ENCODE measurements at places on chromosomes 3 and 15.

DNA sequence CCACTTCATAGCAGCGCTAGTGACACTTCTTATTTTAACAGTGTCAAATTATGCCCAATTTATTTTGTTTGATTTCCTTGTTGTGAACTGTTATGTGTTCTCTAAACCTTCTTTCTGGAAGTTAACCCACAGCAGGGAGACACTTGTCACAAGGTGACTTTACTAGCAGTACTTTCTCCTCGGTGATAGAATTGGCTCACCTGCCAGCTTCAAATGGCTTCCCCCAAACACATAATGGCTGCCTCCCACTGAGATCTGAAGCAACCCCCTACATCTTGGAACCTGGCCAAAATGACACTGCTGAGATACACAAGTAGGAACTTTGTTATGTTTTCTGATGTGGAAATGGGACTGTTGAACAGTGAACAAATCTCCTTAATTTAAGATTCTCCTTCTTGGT, 238.8 kb upstream of the DPH6 start:
- DNase-seq, result no peak

DNA sequence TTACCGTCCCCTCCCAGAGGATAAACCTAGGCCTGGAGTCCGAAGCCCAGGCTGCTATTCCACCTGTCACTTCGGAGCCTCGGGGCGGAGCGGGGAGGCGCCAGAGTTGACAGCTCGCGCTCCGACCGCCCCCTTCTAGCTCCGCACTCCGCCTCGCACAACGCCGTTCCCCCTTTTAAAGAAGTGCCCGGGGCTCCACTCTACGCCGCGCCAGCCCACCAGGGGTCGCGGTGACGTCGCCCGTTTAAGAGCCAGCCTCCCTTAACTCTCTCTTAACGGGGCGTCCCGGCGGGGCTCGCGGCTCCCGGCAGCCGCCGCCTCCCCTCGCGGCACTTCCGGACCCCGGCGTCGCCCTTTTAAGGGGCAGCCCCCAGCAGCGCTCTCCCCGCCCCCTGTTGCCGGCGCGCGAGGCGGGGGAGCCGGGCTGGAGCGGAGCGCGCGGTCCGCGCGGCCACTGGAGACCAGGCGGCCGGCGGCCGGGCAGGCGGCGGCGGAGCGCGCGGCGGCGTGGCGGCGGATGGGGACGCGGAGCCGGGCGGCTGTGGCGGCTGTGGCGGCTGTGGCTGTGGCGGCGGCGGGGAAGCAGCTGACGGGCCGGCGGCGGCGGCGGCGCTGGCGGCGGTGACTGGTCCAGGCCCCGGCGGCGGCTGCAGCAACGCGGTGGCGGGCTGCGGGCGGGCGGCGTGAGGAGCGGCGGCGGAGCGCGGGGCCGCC, at the start of gene INAFM2:
Gene INAFM2, plus strand, starts transcription at position 454 of the 714 bp plus-strand sequence. CDS start 364 bp downstream, outside the sequence.
- DNase-seq, result peak; percentile 93

DNA sequence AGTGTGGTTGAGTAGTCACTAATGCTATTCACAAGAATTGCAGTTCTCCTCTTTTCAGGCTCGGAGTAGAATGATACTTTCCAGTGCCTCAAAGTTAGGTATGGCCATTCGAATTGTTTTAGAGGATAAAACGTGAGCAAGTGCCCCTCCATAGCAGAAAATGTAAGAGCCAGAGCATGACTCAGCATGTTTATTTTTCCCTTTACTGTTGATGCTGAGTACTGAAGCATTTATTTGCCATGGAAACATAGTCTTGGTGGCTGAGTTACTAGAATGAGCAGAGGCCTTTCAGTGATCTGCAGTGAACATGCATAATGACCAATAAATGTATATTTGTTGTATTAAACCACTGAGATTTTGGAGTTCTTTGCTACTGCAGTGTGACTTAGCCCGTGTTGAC, 540.6 kb downstream of the NLGN1 start:
- peak; percentile 55 for DNase-seq

- peak; percentile 41 for DNase-seq
These were observed 29.0 kb downstream of the TTBK2 start for GRCh38 chr15:42891569-42891968.

- DNase-seq, result no peak
These were observed 617.5 kb downstream of the RBMS3 start for GRCh38 chr3:29898171-29898965.

- no peak for DNase-seq
These were observed 30.0 kb downstream of the PAQR5 start for GRCh38 chr15:69328739-69329138.

- no peak for DNase-seq
These were observed 9.9 kb upstream of the ARIH1 start for GRCh38 chr15:72464251-72464650.

- no peak for DNase-seq
These were observed 20.7 kb downstream of the GBE1 start for GRCh38 chr3:81740731-81741130.

GRCh38 chr15:77844798-77845446, 212.2 kb upstream of the LINGO1 start:
- DNase-seq, result no peak

DNA sequence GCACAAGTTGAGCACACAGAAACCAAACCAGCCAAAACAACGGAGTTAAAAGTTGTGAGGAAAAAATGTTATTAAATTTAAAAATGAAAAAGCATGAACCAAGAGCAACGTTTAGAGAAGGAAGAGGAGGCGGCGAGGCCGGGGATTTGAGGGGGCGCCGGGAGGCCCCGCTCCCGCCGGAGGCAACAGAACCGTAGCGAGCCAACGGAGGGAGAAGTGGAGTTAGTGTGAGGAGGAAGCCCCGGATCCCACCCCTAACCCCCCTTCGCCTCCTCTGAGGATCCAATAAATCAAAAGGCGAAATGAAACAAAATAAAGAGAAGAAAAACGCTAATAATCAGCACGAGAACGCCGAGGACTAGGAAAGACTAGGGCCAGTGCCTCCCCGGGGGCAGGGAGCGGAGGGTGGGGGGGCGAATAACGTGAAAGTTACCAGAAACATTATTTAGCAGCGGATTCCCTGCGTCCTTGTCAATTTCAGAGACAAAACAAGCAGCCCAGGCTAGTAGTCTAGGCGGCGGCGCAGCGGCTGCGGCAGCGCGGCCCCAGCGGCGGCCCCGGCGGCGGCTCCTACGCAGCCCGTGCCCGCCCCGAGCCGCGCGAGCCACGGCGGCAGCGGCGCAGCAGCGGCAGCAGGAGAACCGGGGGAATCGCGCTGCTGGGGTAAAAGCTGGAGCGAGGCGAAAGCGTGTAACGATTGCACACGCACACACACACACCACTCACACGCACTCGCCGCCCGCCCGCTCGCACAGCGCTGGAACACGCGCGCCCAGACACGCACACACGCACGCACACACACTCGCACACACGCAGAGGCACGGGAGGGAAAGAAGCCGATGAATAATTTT, 1.7 kb downstream of the MEIS2 start:
- peak; percentile 51 for DNase-seq

- DNase-seq, result peak; percentile 86
These were observed 1029.8 kb downstream of the ROBO1 start for GRCh38 chr3:78737988-78738387.

DNA sequence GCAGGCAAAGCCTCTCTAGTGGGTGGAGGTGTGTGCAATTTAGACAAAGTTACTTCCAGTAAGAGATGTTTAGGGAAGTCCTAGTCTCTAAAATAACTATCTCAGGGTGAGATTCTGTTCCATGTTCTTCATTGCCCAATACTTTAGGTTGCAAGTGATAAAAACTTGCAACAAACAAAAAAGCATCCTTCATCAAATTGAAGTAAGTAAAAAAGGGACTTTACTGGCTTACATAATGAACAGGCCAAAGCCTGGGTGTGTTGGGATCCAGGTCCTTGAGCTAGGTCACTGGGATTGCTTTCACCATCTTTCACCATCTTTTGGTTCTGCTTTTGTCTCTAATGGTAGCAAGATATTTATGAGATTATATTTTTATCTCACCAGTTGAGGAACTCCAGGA, 38.3 kb downstream of the CX3CR1 start:
- DNase-seq, result no peak

- DNase-seq, result no peak
These were observed 12.5 kb downstream of the SMAD6 start for GRCh38 chr15:66714543-66714981.

DNA sequence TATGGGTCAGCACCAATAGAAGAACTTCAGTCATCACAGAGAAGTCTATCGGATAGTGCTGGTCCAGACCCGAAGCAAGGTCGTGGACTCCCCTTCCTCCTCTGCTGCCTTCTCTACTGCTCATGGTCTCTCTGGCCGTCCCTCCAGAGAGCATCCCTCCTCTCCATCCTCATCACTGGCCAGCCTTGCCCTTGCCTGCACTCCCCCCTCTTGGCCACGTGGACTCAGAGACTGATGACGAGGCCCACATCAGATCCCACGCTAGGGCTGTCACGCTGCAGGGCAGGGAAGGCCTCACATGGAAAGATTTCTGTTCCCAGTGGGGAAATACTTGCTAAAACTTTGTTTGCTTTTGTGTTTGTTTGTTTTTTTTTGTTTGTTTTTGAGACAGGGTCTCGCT, 35.3 kb downstream of the IGDCC3 start:
- DNase-seq, result no peak

DNA sequence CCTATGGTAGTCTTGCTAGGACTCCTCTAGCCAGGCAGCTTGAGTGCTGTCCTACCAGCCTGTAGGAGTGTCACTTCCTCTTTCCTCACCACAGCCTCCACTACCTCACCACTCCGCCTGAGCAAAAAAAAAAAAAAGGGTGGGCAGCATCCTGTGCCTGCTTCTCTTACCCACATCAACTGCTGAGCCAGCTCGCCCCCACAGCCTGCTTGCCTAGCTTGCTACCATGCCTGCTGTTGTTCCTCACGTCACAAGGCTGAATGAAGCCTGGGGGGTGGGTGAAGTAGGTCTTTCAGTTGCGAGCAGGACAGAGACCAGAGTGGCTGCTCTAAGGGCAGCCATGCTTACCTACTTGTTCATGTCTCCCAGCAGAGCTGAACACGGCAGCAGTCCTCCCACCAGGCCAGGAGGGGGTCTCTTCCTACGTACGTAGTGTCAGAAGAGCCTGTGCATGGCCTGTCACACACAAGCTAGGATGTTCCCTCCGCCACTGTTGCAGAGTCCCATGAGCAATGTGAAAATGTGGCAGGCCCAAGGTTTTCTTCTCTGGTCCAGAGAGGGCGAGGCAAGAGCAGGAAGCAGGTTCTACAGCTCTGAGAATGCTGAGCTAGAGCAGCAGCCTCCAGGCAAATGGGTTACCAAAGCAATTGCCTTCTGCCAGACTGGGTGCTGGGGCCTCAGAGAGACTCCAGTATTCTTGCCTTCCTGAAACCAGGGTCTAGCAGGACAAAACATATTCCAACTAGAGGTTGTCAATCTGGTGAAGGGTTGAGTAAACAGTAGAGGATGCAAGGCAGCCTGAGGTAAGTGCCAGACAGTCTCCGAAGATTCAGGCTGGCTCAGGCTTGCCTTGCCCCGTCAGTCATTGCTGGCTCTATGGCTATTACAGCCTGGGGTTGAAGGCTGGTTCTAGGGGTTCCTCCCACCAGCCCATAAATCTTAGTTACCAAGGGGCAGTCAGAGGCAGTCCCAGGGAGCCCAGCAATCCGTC, 8.1 kb downstream of the PPM1M start:
- no peak for DNase-seq

DNA sequence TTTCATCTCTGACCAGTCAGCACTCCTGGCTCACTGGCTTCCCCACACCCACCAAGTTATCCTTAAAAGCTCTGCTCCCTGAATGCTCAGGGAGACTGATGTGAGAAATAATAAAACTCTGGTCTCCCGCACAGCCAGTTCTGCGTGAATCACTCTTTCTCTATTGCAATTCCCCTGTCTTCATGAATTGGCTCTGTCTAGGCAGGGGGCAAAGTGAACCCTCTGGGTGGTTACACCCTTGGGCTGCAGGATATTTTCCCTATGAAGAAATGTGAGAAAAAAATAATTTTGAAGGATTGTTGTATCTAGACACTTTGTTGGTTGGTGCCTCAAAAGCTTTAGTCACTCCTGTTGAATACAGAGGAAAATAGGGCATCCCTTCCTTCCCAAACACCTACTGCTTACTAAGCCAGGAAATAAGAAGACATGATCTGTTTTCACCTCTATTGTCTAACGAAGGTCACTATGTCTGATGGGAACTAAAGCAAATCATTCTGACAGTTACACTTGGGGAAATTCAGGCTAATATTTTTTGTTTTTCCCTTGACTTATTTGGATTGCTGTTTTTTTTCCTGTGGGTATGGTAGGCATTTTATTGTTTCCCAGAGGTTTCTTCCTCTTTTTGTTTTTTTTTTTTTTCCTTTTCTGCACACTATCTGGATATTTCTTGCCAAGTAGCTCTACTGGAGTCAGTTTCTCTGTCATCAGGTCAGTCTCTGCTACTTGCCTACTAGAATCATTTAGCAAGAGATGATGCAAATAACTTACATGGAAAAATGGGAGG, 15.3 kb upstream of the TNFSF10 start:
- DNase-seq, result no peak

DNA sequence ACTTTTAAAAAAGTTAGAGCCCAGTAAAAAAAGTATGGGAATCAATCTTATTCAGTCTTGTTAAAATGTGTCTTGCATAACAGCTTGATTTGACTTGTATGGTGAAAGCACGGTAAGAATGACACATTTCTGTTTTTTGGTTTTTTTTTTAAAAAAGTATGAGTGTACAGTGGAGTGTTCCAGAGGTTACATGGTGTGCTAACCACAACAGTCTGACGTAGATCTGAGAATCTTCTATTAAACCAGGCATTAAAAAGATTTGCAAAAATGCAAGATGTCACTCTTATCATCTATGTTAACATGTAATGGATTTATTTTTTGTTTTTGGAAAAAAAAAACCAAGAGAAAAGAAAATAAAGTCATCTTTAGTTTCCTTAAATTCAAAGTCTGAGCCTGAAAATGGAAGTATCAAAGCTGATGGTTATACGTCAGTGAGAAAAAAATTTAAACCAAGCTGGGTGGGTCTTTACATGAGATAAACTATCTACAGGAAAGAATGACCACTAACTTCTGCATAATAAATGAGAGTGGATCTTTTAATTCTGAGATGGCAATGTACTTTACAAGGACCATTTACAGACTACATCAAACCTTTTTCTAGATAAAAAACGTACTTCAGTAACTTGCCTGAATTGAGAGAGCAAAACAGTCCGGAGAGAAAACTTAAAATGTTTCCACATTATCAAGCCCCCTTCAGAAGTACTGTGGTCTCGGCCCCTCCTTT, 1.6 kb downstream of the GABPB1 start:
- DNase-seq, result peak; percentile 87

- DNase-seq, result no peak
These were observed 296 bp downstream of the TPRA1 start for GRCh38 chr3:127590282-127590592.

GRCh38 chr15:64019764-64020163, 26.5 kb downstream of the DAPK2 start:
- peak; percentile 79 for DNase-seq

- no peak for DNase-seq
These were observed 841.9 kb downstream of the CADM2 start for GRCh38 chr3:85800676-85801075.

- DNase-seq, result no peak
These were observed 4.6 kb downstream of the WDR53 start for GRCh38 chr3:196563721-196564225.

DNA sequence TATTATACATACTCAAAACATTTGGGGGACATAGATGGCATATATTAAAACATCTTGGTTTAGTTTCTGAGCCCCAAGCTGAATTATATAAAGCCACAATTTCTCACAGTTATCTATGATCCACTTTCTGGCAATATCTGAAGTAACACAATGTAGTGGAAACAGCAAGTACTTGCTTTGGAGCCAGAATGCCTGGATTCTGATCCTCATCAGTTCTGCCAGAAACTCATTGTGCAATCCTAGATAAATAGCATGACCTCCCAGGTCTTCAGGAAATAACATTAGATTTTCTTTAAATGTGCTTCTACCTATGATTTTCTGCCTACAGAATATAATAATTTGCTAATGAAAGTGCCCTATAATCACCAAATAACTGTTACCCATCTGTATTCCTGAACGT, 544.9 kb downstream of the NAALADL2 start:
- DNase-seq, result no peak

- DNase-seq, result no peak
These were observed 44.6 kb downstream of the ARHGAP31 start for GRCh38 chr3:119338754-119339153.

All from LHCN-M2 (cell line).